ENCODE measurements at places on chromosomes 7 and 10. TPM values are rescaled to one million over a fixed set of nuclear protein-coding genes. Genes with fewer than 3 reads are reported as not detected.

GRCh38 chr7:158777793-158778192 is 51.5 kb downstream of the ESYT2 start:
- DNase-seq: no peak

GRCh38 chr7:15558756-15559155 is 3.1 kb downstream of the AGMO start:
- no peak for DNase-seq

GRCh38 chr7:93530701-93531100 is 43.8 kb downstream of the CALCR start:
- no peak for DNase-seq

GRCh38 chr7:43583424-43584194 is 701 bp downstream of the STK17A start:
- peak; percentile 61 for DNase-seq

DNA sequence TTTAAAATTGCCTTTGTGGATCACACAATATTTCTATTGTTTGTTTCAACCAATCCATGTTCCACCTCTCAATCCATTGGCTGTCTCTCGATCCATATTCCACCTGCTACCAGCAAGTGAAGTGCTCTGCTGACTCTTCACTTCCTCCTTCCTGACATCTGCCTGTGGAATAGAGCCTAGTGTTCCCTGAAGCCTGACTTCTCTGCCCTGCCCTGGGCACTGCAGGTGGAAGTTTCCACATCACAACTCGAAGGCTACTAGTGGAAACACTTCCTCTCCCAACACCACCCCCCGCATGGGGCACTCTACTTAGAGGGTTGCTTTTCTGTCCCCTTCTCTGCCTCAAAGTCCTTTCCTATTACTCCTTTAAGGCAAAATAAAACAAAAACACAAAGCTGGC is 563.8 kb upstream of the IGFBP3 start:
- DNase-seq: peak; percentile 3

DNA sequence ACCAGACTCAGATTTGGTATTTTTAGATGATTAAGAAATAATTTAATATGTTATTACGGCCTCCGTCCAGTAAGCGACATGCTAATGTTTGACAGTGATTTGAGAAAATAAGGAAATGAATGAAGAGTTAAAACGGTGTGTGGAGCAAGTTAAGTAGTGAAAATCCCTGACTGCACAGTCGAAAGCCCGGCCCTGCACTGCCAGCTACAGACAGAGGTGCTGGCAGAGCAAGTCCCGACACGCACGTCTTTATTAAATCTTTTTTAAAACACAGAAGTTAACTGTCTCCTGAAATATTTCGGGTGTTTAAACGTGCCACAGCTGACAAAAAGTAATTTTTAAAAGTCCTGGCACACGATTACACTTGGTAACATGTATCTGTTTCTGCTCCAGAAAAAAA is 293.4 kb upstream of the RNF32 start:
- DNase-seq: no peak

- DNase-seq: no peak
Observed at GRCh38 chr7:105336009-105336408, 52.7 kb downstream of the SRPK2 start.

- peak; percentile 3 for DNase-seq
Observed at GRCh38 chr7:48992816-48993215, 68.5 kb downstream of the CDC14C start.

- no peak for DNase-seq
Observed at GRCh38 chr7:33388332-33388731, 259.0 kb downstream of the BBS9 start.

Gene SPAG6
- not detected for polyA plus RNA-seq

Gene OR2A12
- polyA plus RNA-seq: not detected

Gene NUPR2
- not detected for polyA plus RNA-seq

Gene UNC5B
- polyA plus RNA-seq: 5.5 TPM

All from fibroblast of lung (primary cell).